ENCODE measurements at places on chromosomes 11 and 22. TPM values are rescaled to one million over a fixed set of nuclear protein-coding genes. Genes with fewer than 3 reads are reported as not detected.

APOBEC3C gene
- polyA plus RNA-seq: 9.5 TPM

GNB1L gene
- polyA plus RNA-seq: 4.0 TPM

FAR1 gene
- polyA plus RNA-seq: 12.6 TPM

DNA sequence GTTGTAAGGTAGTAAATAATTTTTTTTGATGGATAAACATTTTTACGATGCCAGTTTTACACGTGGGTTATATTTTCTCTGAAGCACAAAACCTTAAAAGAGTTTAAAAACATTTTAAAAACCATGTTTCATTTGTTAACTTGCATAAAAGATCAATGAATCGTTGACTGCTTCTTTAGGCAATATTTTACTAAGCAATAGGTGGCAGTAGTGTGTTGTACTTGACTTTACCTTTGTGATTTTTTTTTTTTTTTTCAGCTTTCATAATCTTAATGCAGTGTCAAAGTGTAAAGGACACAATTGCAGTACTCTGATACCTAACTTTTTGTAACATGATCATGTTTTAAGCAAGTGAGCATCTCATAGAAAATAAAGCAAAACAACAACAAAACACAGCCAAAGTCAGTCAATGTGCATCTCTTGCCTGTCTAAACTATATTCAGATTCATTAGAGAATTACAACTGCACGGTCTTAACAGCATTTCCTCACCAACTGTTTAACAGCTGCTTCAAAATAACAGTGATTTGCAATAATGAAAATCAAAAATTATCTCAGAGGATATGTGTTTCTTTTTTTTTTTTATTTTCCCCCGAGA lies 27.7 kb downstream of the DNAJC24 start:
- no peak overlapping the region for H3K27ac ChIP-seq
- H3K36me3 ChIP-seq: no peaks in the 10 kb centered on the region
- H3K27me3 ChIP-seq: no peaks in the 10 kb centered on the region
- no peaks in the 10 kb centered on the region for H3K4me1 ChIP-seq

DNA sequence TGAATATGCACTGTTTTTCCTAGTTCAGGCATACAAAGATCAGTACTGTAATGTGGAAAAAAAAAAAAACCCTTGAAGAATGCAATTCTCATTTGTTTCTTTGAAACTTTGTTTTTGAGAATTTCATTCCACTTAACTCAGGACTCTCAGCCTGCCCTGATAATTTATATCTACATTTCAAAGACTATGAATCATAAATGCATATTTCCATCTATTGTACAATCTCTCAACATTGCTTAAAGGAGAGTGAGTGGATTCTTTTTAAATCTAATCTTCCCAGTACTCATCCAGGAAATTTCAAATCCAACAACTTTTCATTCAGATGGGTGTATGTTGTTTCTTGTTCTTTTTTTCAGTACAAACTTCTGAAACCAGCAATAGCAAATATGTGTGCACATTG lies 322.2 kb upstream of the DDI1 start:
- no peaks in the 10 kb centered on the region for H3K36me3 ChIP-seq
- H3K4me1 ChIP-seq: peaks cover 4% of the 10 kb centered on the region
- H3K27me3 ChIP-seq: no peaks in the 10 kb centered on the region
- no peak for DNase-seq
- no peak overlapping the region for H3K4me3 ChIP-seq

DNA sequence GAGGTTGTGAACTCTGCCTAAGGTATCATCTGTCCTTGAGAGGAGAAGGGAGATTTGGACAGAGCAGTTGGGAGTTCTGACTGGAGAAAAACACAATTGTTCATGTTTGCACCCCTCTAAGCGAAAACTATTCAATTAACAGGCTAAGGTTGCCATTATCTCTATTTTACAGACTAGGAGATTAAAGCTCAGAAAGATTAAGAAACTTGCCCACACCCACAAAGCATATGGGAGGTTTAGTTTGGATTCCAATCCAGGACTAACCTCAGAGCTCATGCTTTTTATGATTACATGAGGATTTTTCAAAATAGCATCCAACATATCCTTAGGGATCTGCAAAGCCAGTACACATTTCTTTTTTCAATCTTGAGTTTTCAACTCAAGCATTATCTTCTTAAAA lies 22.0 kb downstream of the GAB2 start:
- H3K27me3 ChIP-seq: no peaks in the 10 kb centered on the region
- no peak overlapping the region for H3K4me3 ChIP-seq
- no peak for DNase-seq
- H3K4me1 ChIP-seq: no peaks in the 10 kb centered on the region
- H3K27ac ChIP-seq: no peak overlapping the region

DNA sequence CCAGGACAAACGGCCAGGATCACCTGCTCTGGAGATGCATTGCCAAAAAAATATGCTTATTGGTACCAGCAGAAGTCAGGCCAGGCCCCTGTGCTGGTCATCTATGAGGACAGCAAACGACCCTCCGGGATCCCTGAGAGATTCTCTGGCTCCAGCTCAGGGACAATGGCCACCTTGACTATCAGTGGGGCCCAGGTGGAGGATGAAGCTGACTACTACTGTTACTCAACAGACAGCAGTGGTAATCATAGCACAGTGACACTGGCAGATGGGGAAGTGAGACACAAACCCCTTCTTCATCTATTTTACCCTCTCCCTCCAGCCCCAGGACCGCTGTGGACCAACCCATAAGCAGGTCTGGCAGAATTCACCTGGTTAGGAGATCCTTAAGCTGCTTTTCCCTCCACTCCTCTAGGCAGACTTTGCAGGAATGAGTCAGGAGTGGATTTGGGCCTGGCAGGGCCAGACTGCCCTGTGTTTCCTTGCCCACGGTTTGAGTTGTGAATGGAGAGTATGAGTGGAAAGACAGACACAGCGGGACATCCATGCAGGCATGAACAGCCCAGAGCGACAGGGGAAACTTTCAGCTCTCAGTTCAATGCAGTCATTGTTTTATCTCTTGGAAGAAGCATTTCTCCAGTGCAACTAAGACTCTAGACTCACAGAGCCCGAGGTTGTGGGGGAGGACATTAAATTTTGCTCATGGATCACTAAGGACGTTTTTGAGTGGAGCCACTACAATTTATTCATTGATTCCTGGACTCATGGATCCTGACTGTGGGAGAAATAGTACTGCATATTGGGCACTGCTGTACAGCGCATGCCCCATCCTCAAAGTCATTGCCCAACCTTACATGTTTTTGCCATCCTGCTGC lies 75.3 kb upstream of the IGLL5 start:
- H3K36me3 ChIP-seq: no peaks in the 10 kb centered on the region
- no peaks in the 10 kb centered on the region for H3K27me3 ChIP-seq
- no peaks in the 10 kb centered on the region for H3K4me1 ChIP-seq
- H3K27ac ChIP-seq: no peak overlapping the region
- H3K4me3 ChIP-seq: no peak overlapping the region

DNA sequence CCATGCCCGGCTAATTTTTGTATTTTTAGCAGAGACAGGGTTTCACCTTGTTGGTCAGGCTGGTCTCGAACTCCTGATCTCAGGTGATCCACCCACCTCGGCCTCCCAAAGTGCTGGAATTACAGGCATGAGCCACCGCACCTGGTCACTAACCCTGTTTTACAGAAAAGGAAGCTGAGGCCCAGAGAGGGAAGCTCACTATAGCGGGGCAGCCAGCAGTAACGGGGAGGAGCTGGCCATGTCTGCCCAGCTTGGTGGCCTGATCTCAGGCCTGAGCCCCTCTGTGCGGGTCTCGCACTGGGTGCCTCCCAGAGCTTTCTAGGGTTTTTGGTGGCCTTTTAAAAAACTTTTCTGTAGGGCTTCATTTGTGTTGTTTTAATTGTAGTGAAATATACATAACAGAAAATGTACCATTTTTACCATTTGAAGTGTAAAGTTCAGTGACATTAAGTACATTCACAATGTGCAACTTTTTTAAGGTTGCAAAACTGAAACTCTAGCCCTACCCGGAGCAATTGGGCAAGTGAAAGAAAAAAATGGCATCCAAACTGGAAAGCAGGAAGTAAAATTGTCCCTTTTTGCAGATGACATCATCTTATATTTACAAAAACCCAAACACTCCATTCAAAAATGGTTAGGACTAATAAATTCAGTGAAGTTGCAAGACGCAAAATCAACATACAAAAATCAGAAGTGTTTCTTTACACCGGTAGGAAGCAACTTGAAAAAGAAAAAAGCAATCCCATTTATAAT lies 14.5 kb upstream of the CYTH4 start:
- DNase-seq: no peak
- no peak overlapping the region for H3K27ac ChIP-seq
- H3K27me3 ChIP-seq: no peaks in the 10 kb centered on the region

DNA sequence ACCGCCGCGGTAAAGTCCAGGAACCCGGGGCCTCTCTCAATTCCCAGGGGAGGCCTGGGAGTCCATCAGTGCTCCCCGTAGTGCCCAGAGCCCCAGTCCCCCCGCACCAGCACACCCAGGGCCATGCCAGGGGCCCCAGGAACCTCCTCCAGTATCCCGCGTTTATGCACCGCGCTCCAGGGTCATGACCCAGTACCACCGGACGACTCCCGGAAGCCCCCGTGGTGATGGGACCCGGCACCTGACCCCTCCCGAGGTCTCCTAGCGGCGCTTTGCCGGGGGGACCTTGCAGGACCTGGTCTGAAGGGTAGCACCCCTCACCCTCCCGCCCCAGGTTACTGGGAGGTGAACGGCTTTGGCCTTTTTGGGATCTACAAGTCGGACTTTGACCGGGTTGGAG lies 11.2 kb downstream of the B4GALNT4 start:
- H3K4me3 ChIP-seq: no peak overlapping the region
- H3K36me3 ChIP-seq: no peaks in the 10 kb centered on the region
- no peak overlapping the region for H3K27ac ChIP-seq

DNA sequence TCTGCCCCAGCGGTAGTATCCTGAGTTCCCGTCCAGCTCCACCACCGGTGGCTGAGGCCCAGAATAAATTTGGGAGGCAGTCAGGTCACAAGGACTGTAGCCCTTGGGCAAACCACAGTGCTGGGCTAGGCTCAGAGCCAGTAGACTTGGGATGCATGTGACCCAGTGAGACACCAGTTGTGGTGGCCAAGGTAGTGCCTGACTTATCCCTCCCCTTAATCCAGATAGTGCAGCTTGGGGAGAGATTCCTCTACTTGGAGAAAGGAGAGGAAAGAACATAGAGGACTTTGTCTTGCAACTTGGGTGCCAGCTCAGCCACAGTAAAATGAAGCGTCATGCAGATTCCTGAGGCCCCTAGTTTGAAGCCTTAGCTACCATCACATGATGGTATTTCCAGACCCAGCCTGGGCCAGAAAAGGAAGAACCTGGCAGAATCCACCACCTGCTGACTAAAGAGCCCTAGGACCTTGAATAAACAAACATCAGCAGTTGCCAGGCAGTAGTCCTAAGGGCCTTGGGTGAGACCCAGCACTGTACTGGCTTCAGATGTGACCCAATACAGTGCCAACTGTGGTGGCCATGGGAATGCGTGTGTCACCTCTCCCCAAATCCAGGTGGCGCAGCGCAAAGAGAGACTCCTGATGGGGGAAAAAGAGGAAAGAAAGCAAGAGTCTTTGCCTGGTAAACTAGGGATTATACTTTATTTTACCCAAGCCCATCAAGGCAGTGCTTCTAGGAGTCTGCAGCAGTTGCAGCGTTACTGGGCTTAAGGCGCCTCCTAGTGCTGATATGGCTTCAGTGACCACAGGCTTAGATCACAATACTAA lies 17.0 kb upstream of the DDX10 start:
- peaks cover 9% of the 10 kb centered on the region for H3K4me1 ChIP-seq
- H3K27me3 ChIP-seq: no peaks in the 10 kb centered on the region
- peak; percentile 86 for DNase-seq
- no peak overlapping the region for H3K4me3 ChIP-seq
- H3K36me3 ChIP-seq: no peaks in the 10 kb centered on the region
- H3K27ac ChIP-seq: peak overlapping the region; percentile 29

- H3K27ac ChIP-seq: no peak overlapping the region
- no peak overlapping the region for H3K4me3 ChIP-seq
- H3K36me3 ChIP-seq: peaks cover 26% of the 10 kb centered on the region
- H3K4me1 ChIP-seq: no peaks in the 10 kb centered on the region
- H3K27me3 ChIP-seq: no peaks in the 10 kb centered on the region
- no peak for DNase-seq
Measured at GRCh38 chr11:2958251-2958650, 29.0 kb upstream of the PHLDA2 start.

- H3K27ac ChIP-seq: no peak overlapping the region
- H3K36me3 ChIP-seq: no peaks in the 10 kb centered on the region
- no peak overlapping the region for H3K4me3 ChIP-seq
- peak; percentile 87 for DNase-seq
Measured at GRCh38 chr11:79236541-79236971, 204.3 kb downstream of the TENM4 start.

GRCh38 chr11:25702417-25702816 lies 629.5 kb upstream of the ANO3 start:
- H3K4me1 ChIP-seq: no peaks in the 10 kb centered on the region
- H3K4me3 ChIP-seq: no peak overlapping the region
- no peaks in the 10 kb centered on the region for H3K36me3 ChIP-seq
- no peaks in the 10 kb centered on the region for H3K27me3 ChIP-seq
- H3K27ac ChIP-seq: no peak overlapping the region

DNA sequence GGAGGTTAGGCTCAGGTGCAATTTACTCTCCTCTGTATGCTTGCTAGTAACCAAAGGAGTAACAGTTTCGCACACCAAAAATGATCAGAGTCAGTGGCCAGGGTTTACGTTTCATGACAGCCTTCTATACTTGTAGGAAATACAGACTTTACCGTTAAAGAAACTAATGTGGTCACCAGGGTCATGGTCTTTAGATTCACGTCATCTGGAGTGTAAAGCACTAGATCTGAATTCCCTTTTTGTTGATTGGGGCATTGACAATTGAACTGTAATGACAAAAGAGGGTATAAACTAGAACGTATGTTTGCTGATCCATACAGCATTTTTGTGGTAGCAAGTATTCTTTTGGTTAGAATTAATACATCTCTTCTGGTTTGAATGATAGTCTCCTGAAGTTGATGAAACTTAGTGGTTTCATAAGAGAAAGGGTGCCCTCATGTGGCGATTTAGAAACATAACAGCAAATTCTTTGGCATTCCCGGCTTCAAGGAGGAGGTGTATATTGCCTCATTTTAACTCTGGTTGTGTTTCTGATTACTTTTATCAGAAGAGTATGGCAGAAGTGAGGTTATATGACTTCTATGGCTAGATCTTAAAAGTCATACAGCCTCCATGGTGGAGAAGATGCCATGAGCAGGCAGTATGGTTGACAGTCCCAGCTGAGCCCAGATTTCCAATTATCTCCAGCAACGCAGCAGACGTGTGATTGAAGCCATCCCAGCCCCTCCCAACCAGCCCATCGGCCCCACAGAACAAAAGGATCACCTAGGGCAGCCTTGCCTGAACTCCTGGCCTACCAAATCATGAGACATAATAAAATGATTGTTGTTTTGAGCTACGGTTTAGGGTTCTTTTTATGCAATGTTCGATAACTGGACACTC lies 35.1 kb downstream of the MMP7 start:
- no peak overlapping the region for H3K4me3 ChIP-seq
- no peak overlapping the region for H3K27ac ChIP-seq
- no peaks in the 10 kb centered on the region for H3K4me1 ChIP-seq
- H3K27me3 ChIP-seq: no peaks in the 10 kb centered on the region
- H3K36me3 ChIP-seq: no peaks in the 10 kb centered on the region
- no peak for DNase-seq

GRCh38 chr11:70614034-70614681 lies 215.8 kb downstream of the CTTN start:
- H3K4me1 ChIP-seq: peaks cover 2% of the 10 kb centered on the region
- peak; percentile 10 for DNase-seq
- H3K4me3 ChIP-seq: no peak overlapping the region
- no peaks in the 10 kb centered on the region for H3K27me3 ChIP-seq
- H3K36me3 ChIP-seq: no peaks in the 10 kb centered on the region
- H3K27ac ChIP-seq: no peak overlapping the region
